ENCODE measurements at places on chromosomes 11 and 22. TPM values are rescaled to one million over a fixed set of nuclear protein-coding genes. Genes with fewer than 3 reads are reported as not detected.

Gene CLNS1A
- 188 TPM for total RNA-seq

Gene C11orf91
- total RNA-seq, result 0.50 TPM

Gene SLC35F2
- total RNA-seq, result 41.9 TPM

Gene F2
- total RNA-seq, result 2.1 TPM

Gene SNX32
- 0.07 TPM for total RNA-seq

Gene UBQLNL
- not detected for total RNA-seq

Gene TSSK2
- total RNA-seq, result not detected

Gene ROBO4
- not detected for total RNA-seq

Gene ATP6V1E1
- total RNA-seq, result 150 TPM

Gene CASP12
- not detected for total RNA-seq

Gene TEF
- 0.98 TPM for total RNA-seq

Gene CCDC81
- total RNA-seq, result 0.17 TPM

Gene DMC1
- total RNA-seq, result 3.2 TPM

Gene USP2
- total RNA-seq, result 0.60 TPM

Gene TBX10
- not detected for total RNA-seq

Gene LGALS12
- not detected for total RNA-seq

Gene IFITM10
- total RNA-seq, result 1.0 TPM

Gene CNIH2
- 2.1 TPM for total RNA-seq

Gene ABCC8
- 1.4 TPM for total RNA-seq

Gene NCAPD3
- 27.5 TPM for total RNA-seq

Gene MEN1
- total RNA-seq, result 43.6 TPM

Gene C22orf31
- total RNA-seq, result not detected

Gene USH1C
- total RNA-seq, result 0.85 TPM

Gene RTN4R
- 10.1 TPM for total RNA-seq

Gene NXPE2
- not detected for total RNA-seq

Gene CCDC73
- 0.05 TPM for total RNA-seq

Gene VPREB1
- total RNA-seq, result not detected

Gene SREBF2
- 24.4 TPM for total RNA-seq

Gene DERL3
- 0.40 TPM for total RNA-seq

Gene FCHSD2
- total RNA-seq, result 11.7 TPM

Gene TRIM21
- total RNA-seq, result 20.7 TPM

Gene MB
- 6.9 TPM for total RNA-seq

Gene OR5A1
- not detected for total RNA-seq

Gene OR8B3
- not detected for total RNA-seq

Gene SPDYC
- total RNA-seq, result not detected

Gene CENPM
- total RNA-seq, result 40.3 TPM

Gene PGA4
- total RNA-seq, result not detected

Gene RBMXL2
- not detected for total RNA-seq

Gene OR5B12
- total RNA-seq, result not detected
